ENCODE measurements at places on chromosomes 1 and 21. TPM values are rescaled to one million over a fixed set of nuclear protein-coding genes. Genes with fewer than 3 reads are reported as not detected.

DNA sequence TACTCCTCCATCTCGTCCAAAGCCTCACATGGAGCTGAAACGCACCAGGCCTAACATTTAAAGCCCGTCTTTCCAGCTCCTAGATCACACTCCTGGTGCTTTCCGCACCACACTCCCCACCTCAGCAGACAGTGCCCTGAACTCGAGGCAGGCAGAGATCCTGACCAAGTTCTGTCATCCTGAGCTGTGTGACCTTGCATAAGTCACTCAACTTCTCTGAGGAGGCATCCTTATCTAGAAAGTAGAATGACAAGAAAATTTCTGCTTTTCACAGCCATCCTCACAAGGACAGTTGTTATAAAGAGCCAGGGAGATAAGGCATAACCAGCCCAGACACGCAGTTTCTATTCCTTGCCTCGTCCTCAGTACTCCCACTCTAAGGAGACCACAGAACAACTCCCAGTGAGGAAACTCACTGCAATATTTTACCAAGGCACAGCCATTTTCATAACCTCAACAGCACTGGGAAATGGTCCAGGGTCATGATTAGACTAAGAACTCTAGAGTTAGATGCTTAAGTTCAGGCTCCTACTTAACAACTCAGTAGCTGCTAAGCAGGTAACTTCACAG is 3.1 kb downstream of the LRP8 start:
- DNase-seq = no peak

DNA sequence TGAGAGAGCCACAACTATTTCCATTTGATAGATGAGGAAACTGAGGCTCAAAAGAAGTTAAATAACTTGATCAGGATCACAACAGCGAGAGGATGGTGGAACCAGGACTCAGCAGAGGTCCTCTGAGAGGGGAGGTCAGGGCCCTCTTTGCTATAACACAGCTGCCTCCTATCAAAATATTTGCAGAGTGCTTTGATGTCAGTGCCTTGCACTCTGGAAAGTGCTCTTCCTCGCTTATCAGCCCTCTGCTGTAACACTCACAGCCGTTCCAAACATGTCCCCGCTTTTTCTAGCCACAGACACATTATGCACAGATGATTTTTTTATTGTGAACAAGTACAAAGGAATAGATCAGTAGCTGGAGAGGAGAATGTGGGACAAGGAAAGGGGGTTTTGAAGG is 71.8 kb upstream of the ARHGAP29 start:
- DNase-seq = no peak

GRCh38 chr1:165632152-165632469 is 1.1 kb downstream of the MGST3 start:
- no peak for DNase-seq

DNA sequence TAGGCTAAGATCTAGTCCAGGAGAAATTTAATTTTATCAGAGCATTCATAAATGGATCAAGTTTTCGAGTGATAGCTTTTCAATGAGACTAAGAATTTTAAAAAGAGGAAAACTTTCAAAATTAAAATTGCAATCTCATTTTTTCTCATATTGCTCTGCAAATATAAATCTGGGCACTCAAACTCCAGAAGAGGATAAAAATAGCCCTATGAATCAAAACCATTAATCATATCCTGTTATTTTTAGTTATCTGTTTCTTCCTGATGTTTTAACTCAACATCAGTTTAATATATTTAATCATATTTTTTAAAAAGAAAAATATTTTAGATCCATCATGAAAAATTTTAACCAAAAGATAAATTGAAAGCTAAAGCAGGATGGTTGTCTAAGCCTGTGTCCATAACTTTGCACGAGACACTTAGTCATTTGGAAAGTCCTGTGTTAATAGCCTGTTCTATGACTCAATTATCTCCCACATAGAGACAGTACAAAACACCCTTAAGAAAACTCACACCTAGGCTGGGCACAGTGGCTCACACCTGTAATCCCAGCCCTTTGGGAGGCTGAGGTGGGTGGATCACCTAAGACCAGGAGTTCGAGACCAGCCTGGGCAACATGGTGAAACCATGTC is 17.1 kb upstream of the PRRC2C start:
- no peak for DNase-seq

DNA sequence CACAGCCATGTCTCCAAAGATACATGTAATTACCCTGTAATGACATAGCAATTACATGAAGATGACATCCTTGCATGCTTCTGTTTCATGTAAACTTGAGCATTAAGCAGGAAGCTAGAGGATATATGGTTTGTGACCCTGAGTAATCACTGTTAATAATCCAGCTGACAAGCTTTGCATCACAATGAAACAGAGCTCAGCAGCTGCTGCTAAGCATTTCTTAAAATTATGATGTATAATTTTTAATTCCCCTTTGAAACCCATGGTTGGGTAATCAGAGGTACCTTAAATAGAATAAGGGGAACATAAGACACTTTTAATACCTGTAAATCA is 293.5 kb downstream of the NTNG1 start:
- no peak for DNase-seq

- DNase-seq = no peak
These were observed 754.6 kb downstream of the MRPL39 start for GRCh38 chr21:24852610-24853195.

DNA sequence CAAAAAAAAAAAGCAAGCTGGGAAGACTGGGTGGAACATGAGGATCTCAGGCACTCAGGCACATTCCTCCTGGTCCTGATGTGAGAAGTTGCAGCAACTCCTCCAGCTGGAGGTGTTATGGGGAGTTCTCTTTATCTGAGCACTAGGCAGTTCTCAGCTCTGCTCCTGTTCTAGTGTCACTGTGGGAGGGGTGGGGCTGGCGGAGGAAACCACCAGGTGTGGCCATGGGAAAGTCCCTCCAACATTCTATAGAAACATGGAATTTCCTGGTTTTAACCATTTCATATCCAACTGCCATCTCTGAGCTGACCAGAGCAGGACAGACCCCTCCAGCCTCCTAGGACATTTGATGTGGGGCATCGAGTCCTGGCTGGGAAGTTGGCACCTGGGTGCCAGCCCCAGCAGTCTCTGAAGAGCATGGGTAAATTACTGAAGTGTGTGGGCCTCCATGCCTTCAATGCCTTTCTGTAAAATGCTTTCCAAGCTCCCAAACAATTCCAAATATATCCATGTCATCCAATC is 804 bp upstream of the IKBKE start:
- no peak for DNase-seq

PLA2G2F gene
- total RNA-seq = under 0.01 TPM

ACKR1 gene
- 17.2 TPM for total RNA-seq

GRCh38 chr1:236536540-236536939 is 12.8 kb downstream of the LGALS8 start:
- no peak for DNase-seq

PROX1 gene
- 23.2 TPM for total RNA-seq

TESK2 gene
- total RNA-seq = 8.2 TPM

GRCh38 chr1:54885807-54886723 is 930 bp downstream of the DHCR24 start:
- DNase-seq = no peak

- no peak for DNase-seq
These were observed 217.4 kb downstream of the FGGY start for GRCh38 chr1:59514061-59514909.

LYPD8 gene
- not detected for total RNA-seq

DNA sequence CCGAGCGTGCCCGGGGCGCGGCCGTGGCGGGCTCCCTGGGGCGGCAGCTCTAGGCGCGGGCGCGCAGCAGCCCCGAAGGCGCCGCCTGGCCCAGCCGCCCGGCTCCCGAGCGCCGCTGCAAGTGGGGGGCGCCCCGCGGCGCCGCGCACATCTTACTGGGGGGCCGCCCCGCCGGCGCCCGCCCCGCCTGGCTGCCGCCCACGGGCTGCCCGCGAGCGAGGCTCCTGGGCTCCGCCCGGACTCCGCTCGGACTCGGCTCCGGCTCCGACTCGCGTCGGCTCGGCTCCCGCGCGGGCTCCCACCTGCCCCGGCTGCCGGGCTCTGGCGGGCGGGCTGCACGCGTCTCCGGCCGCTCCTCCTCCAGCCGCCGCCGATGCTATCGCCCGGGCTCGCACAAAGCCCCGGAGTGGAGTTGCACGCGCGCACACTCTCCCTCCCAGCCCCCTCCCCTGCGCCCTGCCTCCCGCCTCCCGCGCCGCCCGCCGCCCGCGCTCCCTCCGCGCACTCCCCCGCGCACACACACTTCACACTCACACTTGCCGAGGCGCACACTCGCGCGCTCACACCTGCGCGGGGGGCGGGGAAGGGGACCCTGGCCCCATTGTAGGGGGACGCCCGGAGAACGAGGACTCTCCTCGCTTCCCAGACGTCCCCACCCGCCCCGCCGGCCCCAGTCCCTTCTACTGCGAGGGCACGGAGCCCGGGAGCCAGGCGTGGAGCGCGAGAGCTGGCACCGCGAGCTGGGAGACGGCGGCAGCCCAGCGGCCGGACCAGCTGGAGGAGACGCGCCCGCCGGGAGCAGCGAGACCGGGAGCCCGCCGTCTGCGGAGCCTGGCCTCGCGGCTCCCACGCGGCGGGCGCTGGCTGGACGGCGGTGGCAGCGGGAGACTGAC is at the start of gene GRIK3:
TSS of gene GRIK3 (minus strand) at position 395 of the 893 bp plus-strand sequence. CDS start 407 bp downstream, outside the sequence.
- no peak for DNase-seq

TCHH gene
- total RNA-seq = 0.05 TPM

DNA sequence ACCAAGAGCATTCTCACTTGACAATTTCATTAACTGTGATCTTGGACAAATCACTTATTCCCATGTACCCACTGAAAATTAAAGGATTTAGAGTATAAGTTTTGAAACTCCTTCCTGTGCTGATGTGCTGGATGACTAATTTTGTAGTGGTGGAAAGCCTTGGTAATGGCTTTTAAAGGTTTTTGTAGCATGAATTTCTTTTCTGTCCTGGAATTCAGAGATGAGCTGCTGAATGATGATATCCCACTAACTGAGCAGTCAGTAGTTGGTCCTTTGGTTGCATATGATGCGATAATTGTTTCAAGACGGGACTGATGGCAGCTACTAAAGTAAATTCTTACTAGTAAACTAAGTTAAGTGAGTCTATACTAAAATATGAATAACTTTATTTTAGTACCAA is 5.2 kb downstream of the RPL5 start:
- no peak for DNase-seq

DNA sequence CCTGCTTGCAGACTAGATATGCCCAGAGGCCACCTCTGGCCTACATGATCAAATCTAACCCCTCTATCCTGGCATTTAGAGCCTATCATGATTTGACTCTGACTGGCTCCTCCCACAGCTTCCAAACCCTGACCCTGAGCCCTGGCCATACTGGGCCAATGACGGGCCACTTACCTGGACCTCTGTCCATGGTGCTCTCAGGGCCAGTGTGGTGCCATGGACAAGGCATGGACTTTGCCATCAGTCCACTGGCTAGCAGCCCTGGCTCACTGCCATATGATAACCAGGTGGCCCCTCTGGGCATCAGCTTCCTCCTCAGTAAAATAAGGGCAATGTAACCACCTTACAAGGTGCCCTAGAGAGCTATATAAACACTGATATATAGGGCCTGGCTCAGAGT is 713.4 kb downstream of the PTPRU start:
- DNase-seq = no peak

CD1E gene
- 0.56 TPM for total RNA-seq

UBL4B gene
- not detected for total RNA-seq

GRCh38 chr1:63883494-63884235 is 109.8 kb downstream of the ROR1 start:
- no peak for DNase-seq

TSPEAR gene
- total RNA-seq = not detected

- DNase-seq = no peak
These were observed 265 bp downstream of the NRDC start for GRCh38 chr1:51878308-51878615.

ADCY10 gene
- total RNA-seq = 0.89 TPM

DNA sequence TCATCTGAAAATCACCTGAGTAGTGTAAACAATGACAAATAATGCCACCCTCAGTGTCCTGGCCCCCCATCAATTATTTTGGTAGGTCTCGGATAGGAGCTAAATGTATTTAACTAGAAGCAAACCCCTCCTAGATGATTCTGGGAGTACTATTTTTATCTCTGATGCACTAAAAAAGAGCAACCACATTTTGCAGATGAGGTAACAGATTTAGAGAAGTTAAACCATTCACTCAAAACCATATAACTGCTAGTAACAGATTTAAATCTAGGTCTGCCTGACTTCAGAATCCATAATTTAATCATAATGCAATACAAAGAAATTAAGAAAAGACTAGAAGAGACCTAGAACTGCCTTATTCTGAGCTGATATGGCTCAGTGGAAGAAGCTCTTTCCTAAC is 17.3 kb upstream of the PTCH2 start:
- no peak for DNase-seq

VHLL gene
- total RNA-seq = not detected

GRCh38 chr1:200890818-200891773 is 3.6 kb upstream of the INAVA start:
- DNase-seq = no peak

IL19 gene
- total RNA-seq = not detected

GRCh38 chr1:76868154-76868882 is 1.0 kb downstream of the ST6GALNAC5 start:
- no peak for DNase-seq
